ENCODE measurements at places on chromosomes 4 and X.

DNA sequence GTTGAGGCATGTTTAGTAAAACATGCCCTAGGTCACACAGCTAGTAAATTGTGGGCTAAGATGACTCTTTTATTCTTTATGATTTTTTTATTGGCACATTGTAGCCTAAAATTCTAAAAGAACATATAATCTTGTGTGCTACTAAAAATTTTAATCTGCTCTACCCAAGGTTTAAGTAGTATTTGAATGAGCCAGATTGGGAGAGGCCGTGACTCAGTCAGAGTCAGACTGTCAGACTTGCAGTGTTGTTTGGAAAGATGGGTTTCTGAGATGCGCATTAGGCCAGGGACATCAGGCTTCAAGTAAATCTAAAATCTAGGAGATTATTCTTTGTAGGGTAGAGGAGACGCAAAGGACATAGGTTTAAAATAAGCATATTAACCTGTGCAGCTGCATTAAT, 30.7 kb upstream of the TMPRSS11E start:
- DNase-seq, result no peak

GRCh38 chr4:79831701-79832514, 241.1 kb downstream of the ANTXR2 start:
- DNase-seq, result no peak

GRCh38 chr4:94889523-94889922, 131.8 kb downstream of the BMPR1B start:
- no peak for DNase-seq

GRCh38 chr4:67342291-67342690, 203.0 kb downstream of the CENPC start:
- DNase-seq, result no peak

- no peak for DNase-seq
These were observed 440.2 kb downstream of the INPP4B start for GRCh38 chr4:142405695-142406498.

DNA sequence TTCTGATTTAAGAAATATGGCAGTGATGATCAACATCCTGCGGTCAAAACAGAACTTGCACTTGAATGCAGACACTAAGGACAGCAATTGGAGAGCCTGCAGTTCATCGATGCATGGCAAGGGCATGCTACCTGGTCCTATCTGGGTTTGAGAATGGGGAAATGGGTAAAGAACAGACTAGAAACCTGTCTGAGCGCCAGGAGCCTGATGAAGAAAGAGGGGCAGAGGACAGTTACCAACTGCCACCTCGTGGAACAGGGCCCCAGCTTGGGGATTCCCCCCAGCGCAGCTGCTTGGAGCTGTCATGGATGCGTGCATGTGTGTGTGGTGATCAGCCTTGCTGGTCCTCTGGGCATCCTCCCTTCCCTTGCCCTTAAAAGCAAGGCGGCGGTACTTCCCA, 30.2 kb upstream of the NKRF start:
- no peak for DNase-seq

DNA sequence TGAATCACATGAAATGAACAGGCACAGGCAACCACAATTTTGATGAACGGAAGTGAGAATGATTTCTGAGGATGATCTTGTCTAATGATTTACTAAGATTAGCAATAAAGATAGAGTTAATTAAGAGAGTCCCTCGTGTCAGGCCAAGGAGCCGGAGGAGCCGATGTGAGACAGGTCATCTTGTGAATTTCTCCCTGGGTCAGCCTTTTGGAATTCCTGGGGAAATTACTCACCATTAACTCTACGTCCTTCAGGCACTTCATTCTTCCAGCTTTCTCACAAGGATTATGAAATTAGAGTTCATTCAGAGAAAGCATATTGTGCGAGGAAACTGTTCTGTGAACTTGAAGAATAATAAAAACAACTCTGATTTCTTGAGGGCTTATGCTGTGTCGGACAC, 86.7 kb downstream of the PSAPL1 start:
- DNase-seq, result no peak

GRCh38 chr4:98501383-98501782, 157.0 kb downstream of the TSPAN5 start:
- no peak for DNase-seq

DNA sequence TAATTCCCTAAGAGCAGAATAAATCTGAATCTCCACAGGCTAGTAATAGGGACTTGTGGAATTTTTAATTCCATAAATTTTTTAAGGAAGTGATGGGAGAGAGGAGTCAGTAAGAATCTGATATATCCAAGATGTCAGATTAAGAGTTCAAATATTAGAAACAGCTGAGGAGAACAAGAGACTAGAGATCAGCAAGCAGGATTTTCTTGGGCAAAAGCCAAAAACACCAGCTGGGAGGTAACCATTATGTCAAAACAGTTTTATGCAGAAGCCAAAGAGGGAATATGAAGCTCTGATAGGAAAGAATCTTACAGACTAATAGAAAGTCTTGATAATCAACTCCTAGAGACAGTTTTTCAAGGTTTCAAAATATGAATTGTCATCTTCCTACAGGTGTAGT, 72.2 kb upstream of the RBPJ start:
- DNase-seq, result no peak

GRCh38 chrX:103453655-103454054, 65.6 kb downstream of the RAB40A start:
- no peak for DNase-seq

GRCh38 chr4:26400132-26400531, 79.3 kb downstream of the RBPJ start:
- DNase-seq, result no peak

DNA sequence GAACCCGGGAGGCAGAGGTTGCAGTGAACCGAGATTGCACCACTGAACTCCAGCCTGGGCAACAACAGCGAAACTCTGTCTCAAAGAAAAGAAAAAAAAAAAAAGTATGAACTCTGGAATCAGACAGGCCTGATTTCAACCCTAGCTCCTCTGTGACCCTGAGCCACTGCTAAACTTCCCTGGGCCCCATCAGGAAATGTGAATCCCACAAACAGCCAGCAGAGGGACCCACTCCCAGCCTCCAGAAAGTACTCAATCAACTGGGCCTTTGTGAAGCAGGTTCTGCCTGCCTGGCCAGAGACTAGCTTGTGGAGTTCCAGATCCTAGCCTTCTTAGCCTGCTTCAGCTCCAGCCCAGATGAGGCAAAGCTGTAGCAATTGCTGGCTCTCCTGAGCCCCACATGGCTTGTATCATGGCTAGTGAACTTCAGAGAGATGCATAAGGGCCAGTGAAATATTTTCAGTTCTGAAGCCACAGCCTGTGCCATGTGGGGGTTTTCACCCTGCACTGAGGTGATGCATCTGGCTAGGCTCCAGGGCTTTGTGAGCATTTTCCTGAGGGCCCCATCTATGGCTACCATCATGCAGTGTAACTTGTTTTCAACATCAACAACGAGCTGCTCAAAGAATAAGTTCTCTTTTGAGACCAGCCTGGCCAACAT, 7.2 kb upstream of the IDS start:
- DNase-seq, result no peak

GRCh38 chr4:55475394-55476243, 71.1 kb downstream of the CLOCK start:
- no peak for DNase-seq

DNA sequence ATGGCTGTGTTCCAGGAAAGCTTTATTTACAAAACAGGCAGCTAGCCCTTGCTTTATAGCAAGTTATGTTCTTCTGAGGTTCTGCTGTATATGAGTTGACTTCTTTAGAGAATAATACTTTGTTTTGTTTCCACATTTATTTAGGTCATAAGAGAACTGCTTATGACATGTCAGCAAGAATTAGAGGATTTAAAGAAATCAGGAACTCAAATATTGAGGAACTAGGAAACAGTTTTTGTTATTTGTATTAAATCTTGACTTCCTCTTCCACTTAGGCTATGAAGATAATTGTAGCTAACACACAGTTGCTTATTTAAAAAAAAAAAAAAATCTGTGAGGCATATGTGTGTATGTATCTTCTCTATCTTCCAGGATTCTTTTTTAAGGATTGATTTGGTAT, 14.3 kb downstream of the ZRSR2 start:
- DNase-seq, result no peak

DNA sequence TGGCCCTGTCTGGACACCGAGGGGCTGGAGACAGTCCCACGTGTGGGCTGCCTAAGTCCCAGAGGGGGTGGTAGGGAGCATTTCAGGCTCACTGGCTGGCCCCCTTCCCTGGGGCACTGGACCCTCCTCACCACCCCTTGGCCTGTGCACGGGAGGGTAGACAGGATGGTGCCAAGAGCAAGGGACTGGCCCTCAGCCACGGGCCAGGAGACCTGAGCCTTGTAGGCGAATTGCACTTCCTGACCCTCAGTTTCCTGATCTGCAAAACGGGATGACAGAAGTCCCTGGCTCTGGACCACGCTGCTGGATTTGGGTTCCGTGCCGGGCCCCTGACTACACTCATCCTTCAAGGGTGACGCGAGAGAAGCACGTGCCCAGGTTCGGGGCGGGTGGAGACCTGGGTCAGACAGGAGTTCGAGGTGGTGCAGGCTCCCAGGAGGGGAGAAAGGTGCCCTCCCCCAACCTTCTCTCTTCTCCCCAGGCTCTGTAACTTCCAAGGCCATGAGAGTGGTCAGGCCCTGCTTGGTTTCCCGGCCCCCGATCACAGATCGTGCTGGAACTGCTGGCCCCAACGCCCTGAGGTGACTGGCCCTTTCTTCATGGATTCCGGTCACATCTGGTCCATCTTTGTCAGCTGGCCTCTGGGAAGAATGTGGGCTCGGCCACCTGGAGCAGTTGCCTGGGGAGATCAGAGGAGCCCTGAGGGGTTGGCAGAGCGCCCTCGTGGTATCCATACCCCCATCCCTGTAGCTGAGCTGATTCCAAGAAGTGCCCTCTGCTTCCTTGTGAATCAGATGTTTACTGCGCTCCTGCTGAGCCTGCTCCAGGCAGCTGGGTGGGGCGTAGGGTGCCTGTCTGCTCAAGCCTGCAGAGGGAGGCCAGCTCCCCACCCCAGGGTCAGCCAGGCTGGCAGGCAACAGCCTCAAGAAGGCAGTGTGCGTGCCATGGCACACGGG, 3.3 kb downstream of the SH3BP2 start:
- DNase-seq, result peak; percentile 62

DNA sequence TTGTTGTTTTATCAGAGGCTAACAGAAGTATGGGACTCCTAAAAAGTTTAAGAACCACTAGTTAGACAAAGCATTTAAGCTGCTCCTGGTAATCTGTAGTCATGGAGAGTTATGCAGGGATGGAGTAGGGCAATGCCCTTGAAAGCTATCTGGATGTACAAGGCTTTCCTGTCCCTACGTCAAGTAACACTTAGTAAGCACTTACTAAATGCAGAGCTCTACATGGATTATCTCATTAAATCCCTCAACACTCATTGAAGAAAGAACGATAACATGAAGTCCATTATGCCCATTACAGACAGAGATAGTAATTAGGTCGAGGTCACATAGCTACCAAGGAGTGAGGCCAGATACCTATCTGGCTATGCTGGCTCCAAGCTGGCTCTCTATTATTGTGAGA, 33.2 kb downstream of the PPEF2 start:
- DNase-seq, result no peak
